Progenitor cell of endocrine pancreas (in vitro differentiated cells): ENCODE measurements at places on chromosomes 2 and 18. TPM values are rescaled to one million over a fixed set of nuclear protein-coding genes. Genes with fewer than 3 reads are reported as not detected.

GRCh38 chr2:52084759-52085158 lies 1052.8 kb upstream of the NRXN1 start:
- no peak for DNase-seq

DNA sequence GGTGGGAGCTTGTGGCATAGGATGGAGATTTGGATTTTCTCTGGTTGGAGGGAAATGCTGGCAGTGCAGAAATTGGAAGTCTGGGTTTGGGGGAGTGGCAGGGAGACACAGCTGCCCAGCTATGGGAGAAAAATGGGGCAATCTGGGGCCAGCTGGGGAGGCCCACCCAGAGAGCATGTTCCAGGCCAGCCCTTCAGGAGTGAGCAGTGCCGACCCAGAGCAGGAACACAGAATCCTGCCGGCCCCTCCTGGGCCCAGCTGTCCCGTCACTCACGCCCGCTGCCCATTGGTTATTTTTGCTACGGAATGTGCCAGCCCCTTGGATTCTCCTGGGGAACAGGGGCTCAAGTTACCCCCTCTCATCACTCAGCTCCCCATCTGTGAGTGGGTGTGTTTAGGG lies 4.9 kb downstream of the SPEG start:
- DNase-seq = no peak

GRCh38 chr2:228063558-228063957 lies 117.9 kb downstream of the SPHKAP start:
- no peak for DNase-seq

DOK1 gene
- 18.5 and 20.9 TPM in 2 replicates for total RNA-seq

WDSUB1 gene
- total RNA-seq = 13.0 and 14.9 TPM in 2 replicates

FOXI3 gene
- total RNA-seq = 0.57 and 0.98 TPM in 2 replicates

DSG1 gene
- not detected in 2 replicates for total RNA-seq

PLA2R1 gene
- total RNA-seq = 1.3 and 1.7 TPM in 2 replicates
